ENCODE measurements at places on chromosomes 7 and 10.

DNA sequence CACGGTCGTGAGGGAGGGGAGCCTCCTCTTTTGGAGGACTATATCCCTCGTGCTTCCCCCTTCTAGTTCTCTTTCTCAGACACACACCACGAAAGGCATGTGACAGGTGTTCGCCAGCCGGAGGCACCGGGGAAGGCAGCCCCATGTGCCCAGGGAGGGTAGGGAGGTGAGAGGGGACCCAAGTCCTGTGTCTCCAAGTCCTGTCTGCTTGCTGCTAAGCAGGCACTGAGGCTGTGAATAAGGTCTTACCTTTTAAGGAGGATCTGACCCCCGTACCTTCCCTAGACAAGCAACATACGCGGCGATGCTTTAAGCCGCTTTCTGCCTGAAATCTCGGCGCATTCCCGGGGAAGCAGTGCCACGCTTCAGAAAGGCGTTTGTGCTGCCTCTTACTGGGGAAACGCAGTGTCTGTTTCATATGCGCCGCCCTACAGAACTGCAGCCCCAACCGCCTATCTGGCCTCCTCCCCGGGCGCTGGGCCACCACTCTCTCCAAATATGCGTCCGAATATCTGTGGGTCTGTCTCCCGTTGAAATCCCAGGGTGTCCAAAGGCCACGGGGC is 770 bp downstream of the PLXNA4 start:
- no peak for DNase-seq

DNA sequence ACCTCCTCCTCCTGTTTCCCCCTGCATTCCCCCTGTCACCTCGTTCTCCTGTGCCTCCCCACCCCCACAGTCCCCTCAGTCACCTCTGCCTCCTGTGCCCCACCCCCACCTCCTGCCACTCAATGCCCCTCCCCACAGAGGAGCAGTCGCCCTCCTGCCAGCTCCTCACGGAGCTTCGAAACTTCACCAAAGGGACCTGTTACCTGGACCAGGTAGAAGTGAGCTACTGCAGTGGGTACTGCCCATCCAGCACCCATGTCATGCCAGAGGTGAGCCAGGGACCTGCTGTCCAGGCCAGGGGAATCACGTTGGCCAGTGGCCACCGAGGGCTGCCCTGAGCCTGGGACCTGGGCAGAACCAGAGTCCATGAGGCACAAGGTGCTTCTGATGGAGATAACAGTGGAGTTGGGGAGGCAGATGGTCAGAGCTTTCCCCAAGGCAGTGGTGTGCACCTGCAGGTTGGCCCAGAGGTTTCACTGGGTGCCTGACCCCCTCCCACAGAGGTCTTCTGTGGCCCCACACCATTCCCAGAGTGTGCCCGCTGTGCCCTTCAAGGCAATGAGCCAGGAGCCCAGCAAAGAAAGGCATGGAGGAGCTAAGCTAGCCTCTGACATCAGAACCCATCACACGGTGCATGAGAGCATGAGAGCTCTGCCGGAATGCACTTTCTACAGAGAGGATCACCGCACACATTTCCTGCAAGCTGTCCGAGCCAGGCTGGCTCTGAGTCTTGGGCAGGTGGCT is 7.0 kb upstream of the ZNF862 start:
- peak; percentile 42 for DNase-seq

DNA sequence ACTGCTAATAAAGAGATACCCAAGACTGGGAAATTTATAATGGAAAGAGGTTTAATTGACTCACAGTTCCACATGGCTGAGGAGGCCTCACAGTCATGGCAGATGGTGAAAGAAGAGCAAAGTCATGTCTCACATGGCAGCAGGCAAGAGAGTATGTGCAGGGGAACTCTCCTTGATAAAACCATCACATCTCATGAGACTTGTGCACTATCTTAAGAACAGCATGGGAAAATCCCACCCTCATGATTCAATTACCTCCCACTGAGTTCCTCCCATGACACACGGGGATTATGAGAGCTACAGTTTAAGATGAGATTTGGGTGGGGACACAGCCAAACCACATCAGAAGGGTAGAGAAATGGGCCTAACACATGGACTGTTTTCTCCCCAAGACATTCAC is 156.3 kb downstream of the CCDC71L start:
- DNase-seq: no peak

GRCh38 chr10:112584276-112584675 is 137.3 kb downstream of the VTI1A start:
- no peak for DNase-seq

- peak; percentile 11 for DNase-seq
Measured at GRCh38 chr7:107201795-107202450, 33.1 kb downstream of the HBP1 start.
